Muscle of arm (tissue), 14 donors: ENCODE measurements at places on chromosomes 11 and 22.

DNA sequence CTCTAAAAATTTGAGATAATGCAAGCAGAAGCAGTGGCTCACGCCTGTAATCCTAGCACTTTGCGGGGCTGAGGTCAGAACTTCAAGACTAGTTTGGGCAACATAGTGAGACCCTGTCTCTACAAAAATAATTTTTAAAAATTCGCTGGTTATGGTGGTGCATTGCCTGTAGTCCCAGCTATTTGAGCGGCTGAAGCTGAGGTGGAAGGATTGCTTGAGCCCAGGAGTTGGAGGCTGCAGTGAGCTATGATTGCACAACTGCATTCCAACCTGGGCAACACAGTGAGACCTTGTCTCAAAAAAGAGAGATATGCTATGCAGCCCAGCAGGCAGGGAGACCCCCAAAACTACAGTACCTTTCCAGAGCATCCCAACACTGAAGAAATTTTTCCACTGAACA, 2.3 kb downstream of the CTSC start:
- no peak for DNase-seq

GRCh38 chr11:10856689-10857458, 979 bp downstream of the ZBED5 start:
- no peak for DNase-seq

DNA sequence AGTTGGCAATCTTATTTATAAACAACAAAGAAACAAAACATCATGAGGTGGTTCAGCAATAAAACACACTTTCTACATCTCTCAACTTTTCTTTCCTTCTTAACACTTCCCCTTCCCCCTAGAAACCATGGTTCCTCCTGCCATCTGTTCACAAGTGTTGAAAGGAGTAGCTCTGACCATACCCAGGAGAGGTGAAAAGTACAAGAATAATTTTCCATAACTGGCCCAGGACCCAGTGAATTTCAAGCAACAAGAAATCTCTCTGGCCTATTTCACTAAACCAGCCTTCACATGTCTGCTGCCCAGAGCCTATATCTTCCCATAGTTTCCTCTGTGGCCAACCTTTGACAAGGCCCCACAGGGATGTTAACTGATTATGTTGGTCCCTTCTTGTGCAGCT, 98.2 kb upstream of the CEP126 start:
- no peak for DNase-seq

GRCh38 chr11:63660972-63661371, 10.2 kb downstream of the ATL3 start:
- no peak for DNase-seq

DNA sequence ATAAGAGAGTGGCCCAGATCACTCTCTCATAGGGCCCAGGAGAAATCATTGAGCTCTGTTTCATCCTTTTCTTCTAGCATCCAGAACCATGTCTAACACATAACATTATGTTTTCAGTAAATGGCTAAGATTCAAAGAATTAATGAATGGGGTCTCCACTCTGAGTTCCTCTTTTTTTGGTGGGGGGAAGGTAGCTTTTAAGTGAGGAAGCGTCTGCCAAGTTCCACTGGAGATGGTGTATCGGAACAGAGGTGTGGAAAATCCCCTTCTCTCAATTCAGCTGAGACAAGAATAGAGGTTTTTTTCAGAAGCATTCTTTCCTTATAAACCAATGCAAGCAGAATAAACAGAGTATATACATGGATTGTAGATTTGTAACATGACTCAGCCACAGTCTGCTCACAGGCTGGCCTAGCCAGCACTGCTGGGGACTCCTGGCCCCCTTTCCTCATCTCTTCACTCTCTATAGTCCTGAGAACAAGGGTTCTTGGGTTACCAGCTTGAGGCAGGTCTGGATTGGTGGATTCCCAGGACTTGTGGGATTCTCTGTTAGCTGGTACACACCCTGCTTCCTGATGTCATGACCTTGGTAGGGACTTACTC, 97.2 kb downstream of the TRAF6 start:
- no peak for DNase-seq

DNA sequence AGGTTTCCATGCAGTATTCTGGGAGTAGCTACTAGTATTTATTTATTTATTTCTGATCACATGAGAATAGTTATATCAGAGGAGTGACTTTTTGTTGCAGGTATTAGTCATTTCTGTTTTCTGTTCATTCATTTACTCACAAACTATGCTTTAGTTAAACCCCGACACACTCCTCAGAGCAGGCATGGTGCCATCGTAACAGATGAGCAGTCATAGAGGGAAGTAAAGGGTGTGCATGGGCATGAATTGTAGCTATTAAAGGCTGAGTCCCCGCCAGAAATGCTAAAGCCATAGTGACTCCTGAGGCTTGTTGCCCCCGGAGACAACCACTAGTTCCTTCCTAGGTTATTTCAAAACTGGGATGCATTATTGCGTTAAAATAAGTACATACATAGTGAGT, 10.6 kb downstream of the JHY start:
- no peak for DNase-seq
